Esophagus squamous epithelium (tissue), 5 donors: ENCODE measurements at places on chromosomes 3 and 15. TPM values are rescaled to one million over a fixed set of nuclear protein-coding genes. Genes with fewer than 3 reads are reported as not detected.

The OR5K2 gene
- not detected for total RNA-seq

The MAP1A gene
- total RNA-seq, result 3.6 TPM

The ONECUT1 gene
- not detected for total RNA-seq

The PRRT3 gene
- total RNA-seq, result 1.3 TPM

The DNAJA4 gene
- total RNA-seq, result 20.8 TPM

The SPINK8 gene
- total RNA-seq, result not detected

The ZIC1 gene
- not detected for total RNA-seq

The CILP gene
- total RNA-seq, result 78.0 TPM

The APBA2 gene
- total RNA-seq, result 1.1 TPM

The DNAH12 gene
- total RNA-seq, result not detected

The LACTB gene
- 9.7 TPM for total RNA-seq

The PPP1R14D gene
- not detected for total RNA-seq

The CFAP161 gene
- 0.88 TPM for total RNA-seq

The CTXN2 gene
- not detected for total RNA-seq

- no peak overlapping the region for H3K27ac ChIP-seq
- H3K27me3 ChIP-seq, result no peaks in the 10 kb centered on the region
- no peak for DNase-seq
- peaks cover 19% of the 10 kb centered on the region for H3K4me1 ChIP-seq
- H3K4me3 ChIP-seq, result no peak overlapping the region
- no peaks in the 10 kb centered on the region for H3K36me3 ChIP-seq
Measured at GRCh38 chr15:67307156-67307555, 52.6 kb downstream of the IQCH start.

GRCh38 chr15:90262426-90262825 is 3.0 kb upstream of the NGRN start:
- no peak for DNase-seq
- peaks cover 22% of the 10 kb centered on the region for H3K4me1 ChIP-seq
- no peaks in the 10 kb centered on the region for H3K36me3 ChIP-seq
- H3K4me3 ChIP-seq, result no peak overlapping the region
- no peaks in the 10 kb centered on the region for H3K27me3 ChIP-seq
- peak overlapping the region; percentile 69 for H3K27ac ChIP-seq

- no peaks in the 10 kb centered on the region for H3K36me3 ChIP-seq
- no peaks in the 10 kb centered on the region for H3K27me3 ChIP-seq
- no peak for DNase-seq
- peak overlapping the region; percentile 82 for H3K4me3 ChIP-seq
- peak overlapping the region; percentile 94 for H3K27ac ChIP-seq
Measured at GRCh38 chr15:63833021-63833696, 589 bp downstream of the HERC1 start.

- H3K4me3 ChIP-seq, result no peak overlapping the region
- no peaks in the 10 kb centered on the region for H3K36me3 ChIP-seq
Measured at GRCh38 chr3:51338632-51339031, 46.5 kb upstream of the MANF start.

DNA sequence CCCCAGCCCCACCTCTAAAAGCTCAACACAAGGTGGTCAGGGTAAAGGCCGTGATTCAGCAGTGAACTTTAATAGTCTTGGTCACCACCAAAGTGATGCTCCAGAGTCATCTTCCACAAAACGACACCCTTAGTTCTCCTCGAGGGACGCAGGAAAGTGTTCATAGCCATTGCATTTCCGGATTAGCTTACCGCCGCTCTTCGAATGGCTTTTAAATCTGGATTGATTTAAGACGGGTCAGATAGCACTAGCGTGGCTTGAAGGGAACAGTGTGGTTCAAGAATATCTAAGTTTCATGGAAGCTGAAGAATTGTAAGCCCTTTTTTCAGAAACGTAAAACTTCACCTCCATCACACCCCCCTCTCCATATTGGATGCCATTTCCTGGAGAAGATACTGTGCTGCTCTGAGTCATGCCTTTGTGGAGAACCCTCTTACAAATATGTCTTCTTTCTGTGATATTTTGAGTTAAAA is 829 bp downstream of the RNF7 start:
- DNase-seq, result no peak
- peak overlapping the region; percentile 92 for H3K4me3 ChIP-seq
- peaks cover 23% of the 10 kb centered on the region for H3K4me1 ChIP-seq
- H3K27me3 ChIP-seq, result no peaks in the 10 kb centered on the region
- no peaks in the 10 kb centered on the region for H3K36me3 ChIP-seq

GRCh38 chr15:55894399-55894965 is 98.9 kb downstream of the NEDD4 start:
- H3K27me3 ChIP-seq, result no peaks in the 10 kb centered on the region
- DNase-seq, result no peak
- H3K27ac ChIP-seq, result no peak overlapping the region
- H3K4me3 ChIP-seq, result peak overlapping the region; percentile 1
- H3K4me1 ChIP-seq, result no peaks in the 10 kb centered on the region

- no peaks in the 10 kb centered on the region for H3K4me1 ChIP-seq
- H3K27ac ChIP-seq, result no peak overlapping the region
- no peaks in the 10 kb centered on the region for H3K36me3 ChIP-seq
- H3K27me3 ChIP-seq, result no peaks in the 10 kb centered on the region
- H3K4me3 ChIP-seq, result no peak overlapping the region
Measured at GRCh38 chr3:99355465-99355864, 282.9 kb upstream of the COL8A1 start.

- no peak overlapping the region for H3K4me3 ChIP-seq
- H3K27ac ChIP-seq, result no peak overlapping the region
- DNase-seq, result no peak
- H3K4me1 ChIP-seq, result no peaks in the 10 kb centered on the region
Measured at GRCh38 chr15:31752905-31753304, 277.4 kb upstream of the CHRNA7 start.

- DNase-seq, result no peak
- H3K27me3 ChIP-seq, result no peaks in the 10 kb centered on the region
- H3K27ac ChIP-seq, result no peak overlapping the region
- H3K4me1 ChIP-seq, result no peaks in the 10 kb centered on the region
Measured at GRCh38 chr3:143643905-143644304, 204.4 kb downstream of the SLC9A9 start.

DNA sequence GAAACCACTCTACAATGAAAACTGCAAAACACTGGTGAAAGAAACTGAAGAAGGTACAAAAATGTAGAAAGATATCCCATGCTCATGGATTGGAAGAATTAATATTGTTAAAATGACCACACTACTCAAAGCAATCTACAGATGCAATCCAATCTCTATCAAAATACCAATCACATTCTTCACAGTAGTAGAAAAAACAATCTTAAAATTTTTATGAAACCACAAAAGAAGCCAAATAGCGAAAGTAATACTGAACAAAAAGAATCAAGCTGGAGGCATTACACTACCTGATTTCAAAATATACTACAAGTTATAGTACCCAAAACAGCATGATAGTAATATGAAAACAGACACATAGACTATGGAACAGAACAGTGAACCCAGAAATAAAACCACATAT is 36.9 kb downstream of the TXNRD3 start:
- DNase-seq, result no peak
- H3K27me3 ChIP-seq, result no peaks in the 10 kb centered on the region
- no peak overlapping the region for H3K27ac ChIP-seq
- H3K36me3 ChIP-seq, result peaks cover 71% of the 10 kb centered on the region
- no peak overlapping the region for H3K4me3 ChIP-seq

GRCh38 chr3:62084558-62084957 is 288.8 kb downstream of the FEZF2 start:
- no peaks in the 10 kb centered on the region for H3K27me3 ChIP-seq
- no peaks in the 10 kb centered on the region for H3K4me1 ChIP-seq
- H3K27ac ChIP-seq, result no peak overlapping the region
- no peaks in the 10 kb centered on the region for H3K36me3 ChIP-seq
- no peak for DNase-seq

DNA sequence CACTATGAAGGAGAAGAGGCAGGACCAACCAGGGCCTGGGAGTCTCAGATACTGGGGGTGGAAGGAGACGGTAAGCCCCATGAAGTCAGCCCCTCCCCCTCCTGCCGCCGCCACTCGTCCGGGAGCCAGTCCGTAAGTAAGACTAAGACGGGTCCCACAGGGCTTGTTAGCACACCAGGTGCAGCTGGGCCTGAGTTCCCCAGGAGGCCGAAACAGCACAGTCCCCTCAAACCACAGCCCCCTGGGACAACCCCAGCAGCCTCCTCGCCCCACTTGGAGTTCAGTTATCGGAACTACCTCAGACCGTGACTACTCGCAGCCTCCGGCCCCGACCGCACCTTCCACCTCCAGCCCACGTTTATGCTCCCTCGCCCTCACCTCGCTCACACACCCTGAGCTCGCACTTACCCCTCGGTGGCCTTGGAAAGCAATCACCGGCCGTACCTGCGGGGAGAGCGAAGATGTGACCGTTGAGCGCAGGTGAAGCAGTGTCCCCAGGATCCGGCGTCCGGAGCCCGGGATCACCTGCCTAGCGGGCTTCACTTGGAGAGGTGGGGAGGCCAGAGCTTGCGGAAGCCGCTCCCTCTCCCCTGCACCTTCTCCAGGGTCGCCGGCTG is 557 bp downstream of the ELL3 start:
- H3K4me3 ChIP-seq, result peak overlapping the region; percentile 73
- peaks cover 12% of the 10 kb centered on the region for H3K4me1 ChIP-seq
- H3K27me3 ChIP-seq, result no peaks in the 10 kb centered on the region
- H3K36me3 ChIP-seq, result peaks cover 10% of the 10 kb centered on the region
- peak overlapping the region; percentile 94 for H3K27ac ChIP-seq
- DNase-seq, result peak; percentile 19

DNA sequence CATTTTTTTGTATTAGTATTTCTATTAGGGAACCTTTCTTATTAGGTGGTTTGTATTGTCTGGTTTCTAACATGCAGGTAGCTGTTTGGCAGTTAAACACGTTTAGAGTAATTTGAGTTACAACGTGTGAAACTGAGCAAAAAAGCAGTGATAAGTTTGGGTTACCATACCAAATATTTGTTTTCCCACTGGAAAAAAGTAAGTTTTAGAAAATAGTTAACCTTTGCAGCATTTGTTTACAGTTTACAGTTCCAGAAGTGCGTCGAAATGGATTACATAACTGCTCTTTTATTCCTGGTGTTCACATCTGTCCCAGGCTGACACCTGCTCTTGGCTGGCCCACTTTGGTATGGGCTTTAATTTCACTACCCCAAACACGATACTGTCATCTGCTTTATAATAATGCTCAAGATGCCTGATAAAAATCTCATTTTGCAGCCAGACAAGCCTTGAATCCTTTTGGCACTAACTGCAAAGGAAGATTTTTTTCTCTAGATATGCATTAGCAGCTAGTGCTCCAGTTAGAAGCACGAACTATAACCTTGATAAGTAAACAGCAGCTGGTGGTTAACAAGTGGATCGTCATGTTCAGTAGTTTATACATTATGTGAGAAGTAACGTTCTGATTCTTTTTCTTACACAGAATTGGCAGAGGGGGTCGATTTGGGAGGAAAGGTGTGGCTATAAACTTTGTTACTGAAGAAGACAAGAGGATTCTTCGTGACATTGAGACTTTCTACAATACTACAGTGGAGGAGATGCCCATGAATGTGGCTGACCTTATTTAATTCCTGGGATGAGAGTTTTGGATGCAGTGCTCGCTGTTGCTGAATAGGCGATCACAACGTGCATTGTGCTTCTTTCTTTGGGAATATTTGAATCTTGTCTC is 5.3 kb downstream of the EIF4A2 start:
- no peak overlapping the region for H3K27ac ChIP-seq
- no peak for DNase-seq

DNA sequence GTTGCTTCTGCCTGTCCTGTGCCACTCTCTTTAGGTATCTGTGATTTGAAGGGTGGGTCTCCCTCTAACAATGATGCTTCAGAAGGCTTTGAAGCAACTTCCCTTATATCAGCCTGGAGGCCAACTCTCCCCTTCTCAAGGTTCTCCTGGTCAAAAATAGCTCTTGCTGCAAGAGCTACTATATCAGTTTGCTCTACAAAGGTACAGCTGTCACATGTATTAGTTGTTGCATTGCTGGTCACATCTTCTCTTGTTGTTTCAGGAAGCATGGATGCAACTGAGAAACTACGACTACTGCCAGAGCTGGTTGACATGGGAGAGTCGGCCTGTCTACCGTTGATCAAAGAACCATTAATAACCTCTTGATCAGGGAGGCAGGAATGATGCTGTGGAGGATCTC is 38.3 kb downstream of the USF3 start:
- no peak overlapping the region for H3K4me3 ChIP-seq
- no peaks in the 10 kb centered on the region for H3K36me3 ChIP-seq
- no peaks in the 10 kb centered on the region for H3K4me1 ChIP-seq
- DNase-seq, result no peak
- H3K27ac ChIP-seq, result no peak overlapping the region

DNA sequence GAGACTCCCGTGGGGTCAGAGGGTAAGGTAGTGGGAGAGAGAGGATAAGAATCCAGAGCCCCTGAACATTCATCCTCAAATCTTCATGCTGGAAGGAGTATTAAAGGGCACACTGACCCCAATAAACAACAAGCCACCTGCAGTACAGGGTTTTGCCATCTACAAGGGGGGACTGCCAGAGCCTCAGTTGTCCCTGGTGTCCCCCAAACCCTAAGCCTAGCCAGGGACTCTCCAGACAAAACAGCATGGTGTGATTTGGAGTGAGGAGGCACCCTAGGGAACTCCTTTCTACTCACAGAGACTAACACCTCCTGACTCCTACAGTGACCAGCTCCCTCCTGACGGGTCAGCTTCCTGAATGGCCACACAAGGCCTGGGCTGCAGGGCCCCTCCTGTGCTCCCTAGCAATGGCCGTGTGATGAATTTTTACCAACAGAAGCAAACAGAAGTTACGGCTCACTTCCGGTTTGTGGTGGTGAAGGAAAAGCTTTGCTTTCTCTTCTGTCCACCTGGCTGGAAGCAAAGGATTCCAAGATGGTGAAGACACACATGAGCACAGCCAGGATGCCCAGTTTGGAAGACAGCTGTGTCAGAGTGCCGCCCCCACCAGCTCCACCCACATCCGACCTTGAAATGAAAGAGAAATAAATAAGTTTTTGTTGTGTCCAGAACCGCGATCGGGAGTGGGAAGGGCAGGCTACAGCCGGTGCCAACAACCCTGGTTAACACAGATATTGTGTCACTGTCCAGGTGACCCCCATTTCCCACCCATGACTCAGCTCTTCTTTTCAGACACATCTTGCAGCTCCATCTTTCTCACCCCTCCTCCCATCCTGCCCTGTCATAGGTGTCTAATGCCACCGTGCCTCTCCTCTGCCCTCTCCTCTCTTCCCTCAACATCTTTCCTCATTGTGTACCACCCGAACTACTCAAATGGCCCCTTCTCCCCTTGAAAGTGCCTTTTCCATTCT is 69.6 kb upstream of the ATP13A3 start:
- no peaks in the 10 kb centered on the region for H3K4me1 ChIP-seq
- H3K4me3 ChIP-seq, result no peak overlapping the region
- H3K27me3 ChIP-seq, result no peaks in the 10 kb centered on the region

DNA sequence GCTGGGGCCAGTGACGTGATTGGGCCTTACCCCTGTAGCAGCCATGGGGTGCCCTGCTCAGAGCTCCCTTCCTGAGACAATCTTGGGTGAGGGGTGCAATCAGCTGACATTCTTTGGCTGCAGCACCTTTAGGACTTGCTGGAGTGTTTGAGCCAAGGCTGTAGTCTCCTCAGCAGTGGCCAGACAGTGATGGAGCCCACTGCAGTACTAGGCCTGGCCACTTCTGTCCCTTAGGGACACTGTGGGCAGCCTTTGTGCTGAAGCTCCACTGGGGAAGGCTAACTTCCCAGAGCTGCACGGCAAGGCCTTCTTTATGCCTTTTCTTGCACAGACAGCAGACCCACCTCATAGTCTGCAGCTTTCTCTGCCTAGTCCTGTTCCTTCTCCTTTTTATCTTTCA is 284.9 kb upstream of the IGF1R start:
- no peaks in the 10 kb centered on the region for H3K4me1 ChIP-seq
- H3K27me3 ChIP-seq, result no peaks in the 10 kb centered on the region
- H3K36me3 ChIP-seq, result no peaks in the 10 kb centered on the region
- no peak overlapping the region for H3K4me3 ChIP-seq
- no peak overlapping the region for H3K27ac ChIP-seq

GRCh38 chr3:127694467-127695215 is 21.9 kb downstream of the ABTB1 start:
- H3K4me1 ChIP-seq, result peaks cover 14% of the 10 kb centered on the region
- no peaks in the 10 kb centered on the region for H3K27me3 ChIP-seq
- no peak for DNase-seq
- no peak overlapping the region for H3K27ac ChIP-seq
- H3K4me3 ChIP-seq, result no peak overlapping the region
